ENCODE measurements at places on chromosomes 16 and 17.

GRCh38 chr16:28538733-28539596 is at the start of gene NUPR1:
Gene NUPR1 (minus strand): TSS chr16:28538974. CDS start chr16:28538907, 67 bp downstream.
- DNase-seq = no peak

GRCh38 chr17:54029986-54030385 is 207.3 kb downstream of the KIF2B start:
- DNase-seq = no peak

DNA sequence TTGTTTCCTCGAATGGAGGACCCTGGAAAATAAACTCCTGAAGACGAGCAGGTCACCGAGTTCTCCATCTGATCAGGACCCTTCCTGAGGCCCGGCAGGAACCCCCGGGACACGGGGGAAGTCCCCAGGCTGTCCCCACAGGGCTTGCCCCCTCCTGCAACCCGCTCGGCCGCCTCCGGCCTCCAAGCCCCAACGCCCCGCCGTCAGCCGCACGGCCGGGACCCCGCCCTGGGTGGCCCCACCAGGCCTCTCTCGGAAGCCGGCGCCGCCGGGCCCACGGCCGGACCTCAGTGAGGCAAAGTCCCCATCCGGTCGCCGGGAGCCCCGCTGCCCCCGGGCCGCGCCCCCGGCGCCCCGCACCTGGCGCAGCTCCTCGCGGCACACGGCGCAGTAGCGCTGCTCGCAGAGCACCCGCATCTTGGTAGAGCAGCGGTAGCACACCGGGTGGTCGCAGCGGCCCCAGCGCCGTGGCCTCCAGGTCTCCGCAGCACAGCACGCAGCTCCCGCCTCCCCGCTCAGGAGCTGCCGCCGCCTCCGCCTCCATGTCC is 383 bp downstream of the ZNF598 start:
- DNase-seq = peak; percentile 40

DNA sequence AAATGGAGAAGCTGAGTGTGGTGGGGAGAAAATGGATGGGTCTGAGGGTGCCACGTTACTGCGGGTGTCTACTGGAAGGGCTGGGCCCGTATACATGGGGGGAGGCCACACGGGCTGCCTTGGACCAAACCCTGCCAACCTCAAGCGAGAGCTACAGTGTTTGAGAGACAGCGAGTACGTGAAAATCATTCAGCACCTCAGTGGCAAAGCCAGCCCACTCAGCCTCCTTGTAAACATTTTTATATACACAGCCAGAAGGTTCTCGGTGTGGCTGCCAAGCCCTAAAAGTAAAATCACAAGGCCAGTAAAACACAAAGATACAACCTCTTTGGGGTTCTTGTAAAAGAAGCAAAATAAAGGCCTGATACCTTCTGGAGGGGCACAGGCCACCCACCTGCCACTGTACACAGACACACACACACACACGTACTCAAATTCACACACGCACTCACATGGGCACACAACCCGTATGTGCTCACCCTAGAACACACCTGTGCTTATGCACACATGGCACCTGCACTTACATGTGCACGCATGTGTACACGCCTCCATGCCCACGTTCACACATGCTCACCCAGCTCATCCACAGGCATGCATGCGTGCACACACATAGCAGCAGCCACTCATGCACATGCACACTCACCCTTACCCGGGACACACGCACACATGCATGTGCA is 102.8 kb downstream of the GSG1L start:
- DNase-seq = no peak

GRCh38 chr17:52106072-52106471 is 52.4 kb downstream of the CA10 start:
- DNase-seq = no peak

- no peak for DNase-seq
Observed at GRCh38 chr17:44688675-44689476, 700 bp downstream of the CCDC43 start.

DNA sequence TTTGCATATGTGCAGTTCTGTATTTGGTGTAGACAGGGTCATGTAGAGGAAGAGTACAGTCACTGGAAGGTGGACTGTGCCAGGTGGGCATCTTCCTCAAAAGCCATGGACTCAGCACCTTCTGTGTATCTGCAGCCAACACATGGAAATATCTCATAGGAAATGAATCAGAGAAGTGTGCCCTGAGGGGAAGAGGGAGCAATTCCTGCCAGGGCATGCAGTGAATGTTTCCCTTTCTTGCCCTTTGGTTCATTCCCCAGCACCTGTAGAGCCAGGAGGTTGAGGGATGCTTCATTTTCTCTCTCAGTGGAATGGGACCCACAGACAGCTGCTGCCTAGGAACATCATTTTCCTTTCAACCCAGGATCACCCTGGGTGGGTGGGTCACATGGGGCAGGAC is 146.1 kb upstream of the HSBP1 start:
- no peak for DNase-seq

- DNase-seq = no peak
Observed at GRCh38 chr17:72706396-72706981, 386.0 kb downstream of the SLC39A11 start.

- DNase-seq = no peak
Observed at GRCh38 chr16:69316595-69317034, 5.5 kb downstream of the VPS4A start.

- no peak for DNase-seq
Observed at GRCh38 chr17:81399481-81400153, 4.4 kb downstream of the BAHCC1 start.

GRCh38 chr16:73096510-73096909 is 48.6 kb upstream of the ZFHX3 start:
- DNase-seq = no peak

DNA sequence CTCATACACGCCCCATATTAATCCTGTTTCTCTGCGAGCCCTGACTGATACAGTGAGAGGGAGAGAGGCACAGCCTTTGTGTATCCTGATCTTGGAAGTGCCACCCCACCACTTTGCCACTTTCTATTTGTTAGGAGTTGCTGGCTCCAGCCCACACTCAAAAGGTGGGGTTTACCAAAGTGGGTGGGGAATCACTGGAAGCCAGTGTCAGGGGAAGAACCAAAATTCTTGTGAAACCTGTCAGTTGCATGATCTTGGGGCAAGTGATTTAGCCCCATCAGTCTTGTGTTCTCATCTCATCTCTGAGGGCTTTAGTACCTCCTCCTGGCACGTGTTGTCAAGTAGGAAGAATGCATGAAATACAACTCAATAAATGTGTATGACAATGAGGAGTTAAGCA is 119.5 kb downstream of the SOX9 start:
- DNase-seq = no peak

DNA sequence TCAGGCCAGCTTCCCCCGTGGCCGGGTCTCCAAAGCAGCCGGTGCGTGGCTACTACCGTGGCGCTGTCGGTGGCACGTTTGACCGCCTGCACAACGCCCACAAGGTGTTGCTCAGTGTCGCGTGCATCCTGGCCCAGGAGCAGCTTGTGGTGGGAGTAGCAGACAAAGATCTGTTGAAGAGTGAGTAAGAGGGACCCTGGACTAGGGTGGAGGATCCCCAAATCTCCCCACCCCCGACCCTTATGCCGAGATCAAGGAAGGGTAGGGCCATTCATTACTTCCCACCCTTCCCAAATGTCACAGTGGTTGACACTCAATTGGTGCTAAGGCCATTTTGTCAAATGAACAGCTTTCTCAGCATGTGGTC is 1.2 kb downstream of the COASY start:
- no peak for DNase-seq

GRCh38 chr17:3808701-3809100 is 7.7 kb upstream of the ITGAE start:
- DNase-seq = no peak

- no peak for DNase-seq
Observed at GRCh38 chr16:88284626-88285513, 97.9 kb upstream of the ZNF469 start.

- DNase-seq = no peak
Observed at GRCh38 chr17:44097110-44097958, 26.1 kb downstream of the HDAC5 start.

DNA sequence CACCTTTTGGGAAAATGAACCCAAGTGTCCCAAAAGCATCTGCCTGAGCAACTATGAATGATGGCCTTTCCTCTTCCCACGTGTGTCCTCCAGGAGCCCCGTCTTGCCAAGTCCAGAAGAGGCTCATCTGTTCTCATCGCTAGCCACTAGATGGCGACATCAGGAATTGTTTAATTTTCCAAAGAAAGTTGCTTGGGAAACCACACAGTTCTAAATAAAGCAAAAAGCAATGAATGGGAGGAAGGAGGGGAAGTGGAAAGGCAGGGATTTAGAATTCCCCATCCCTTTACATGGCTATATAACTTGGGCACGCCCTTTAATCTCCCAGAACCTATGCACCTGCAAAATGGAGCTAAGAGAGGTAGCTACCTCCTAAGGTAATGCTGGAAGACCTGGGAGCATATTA is 9.0 kb upstream of the CDH5 start:
- DNase-seq = no peak

DNA sequence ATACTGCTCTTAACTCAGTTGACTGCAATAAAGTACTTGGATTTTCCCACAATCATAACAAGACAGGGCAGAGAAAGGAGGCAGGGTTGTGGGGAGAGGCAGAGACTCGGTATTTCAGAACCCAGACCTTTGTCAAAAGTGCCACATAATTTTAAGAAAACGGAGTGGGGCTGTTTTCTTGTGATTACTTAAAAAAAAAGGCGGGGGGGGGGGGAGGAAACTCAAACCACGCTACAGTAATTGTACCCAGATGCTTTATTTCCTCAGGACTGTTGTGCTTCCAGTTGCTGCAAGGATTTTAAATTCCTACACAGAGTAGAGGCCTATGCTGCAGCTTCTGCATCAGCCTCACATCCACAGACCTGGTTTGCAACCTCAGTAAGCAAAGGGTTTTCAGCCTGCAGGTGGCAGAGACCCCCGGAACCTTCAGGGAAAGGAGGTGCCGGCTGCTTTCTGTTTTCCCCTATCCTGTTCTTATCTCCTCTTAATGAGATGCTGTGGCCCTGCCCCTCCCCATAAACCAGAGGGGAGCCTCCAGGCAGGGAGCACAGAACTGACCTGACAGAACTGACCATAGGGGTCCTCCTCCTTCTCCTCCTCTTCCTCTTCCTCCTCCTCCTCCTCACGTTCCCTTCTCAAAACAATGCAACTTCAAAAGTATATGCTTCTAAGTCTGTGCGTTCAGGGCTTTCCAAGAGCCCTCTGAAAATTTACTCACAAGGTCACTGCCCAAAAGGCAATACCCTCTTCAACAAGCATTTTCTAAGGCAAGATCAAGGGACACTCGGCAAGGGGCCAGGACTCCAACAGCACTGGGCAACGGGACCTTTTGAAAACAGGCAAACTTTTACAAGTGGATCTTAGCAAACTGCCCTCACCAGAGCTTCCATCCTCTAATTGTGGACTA is 7.5 kb downstream of the AXIN2 start:
- DNase-seq = no peak

DNA sequence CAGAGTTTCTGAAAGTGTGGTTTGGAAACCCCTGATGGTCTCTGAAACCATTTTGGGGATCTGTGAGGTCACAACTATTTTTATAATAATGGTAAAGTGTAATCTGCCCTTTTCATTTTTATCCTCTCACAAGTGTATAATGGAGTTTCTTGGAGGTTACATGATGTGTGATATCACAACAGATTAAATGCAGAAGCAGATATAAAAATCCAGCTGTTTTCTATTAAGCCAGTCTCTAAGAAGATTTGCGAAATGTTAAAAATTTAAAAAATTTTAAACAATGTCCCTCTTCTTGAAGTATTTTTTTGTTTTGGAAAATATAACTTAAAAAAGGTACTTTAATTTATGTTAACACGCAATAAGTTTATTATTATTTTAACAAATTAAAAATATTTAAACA is 48.7 kb downstream of the RPGRIP1L start:
- DNase-seq = no peak

- no peak for DNase-seq
Observed at GRCh38 chr16:57828272-57829161, 26.2 kb upstream of the KIFC3 start.

- no peak for DNase-seq
Observed at GRCh38 chr17:1591474-1592090, 29.0 kb upstream of the PITPNA start.

GRCh38 chr16:83733301-83733700 is 74.5 kb upstream of the HSBP1 start:
- no peak for DNase-seq

GRCh38 chr17:80894726-80895125 is 96.9 kb upstream of the CHMP6 start:
- no peak for DNase-seq

DNA sequence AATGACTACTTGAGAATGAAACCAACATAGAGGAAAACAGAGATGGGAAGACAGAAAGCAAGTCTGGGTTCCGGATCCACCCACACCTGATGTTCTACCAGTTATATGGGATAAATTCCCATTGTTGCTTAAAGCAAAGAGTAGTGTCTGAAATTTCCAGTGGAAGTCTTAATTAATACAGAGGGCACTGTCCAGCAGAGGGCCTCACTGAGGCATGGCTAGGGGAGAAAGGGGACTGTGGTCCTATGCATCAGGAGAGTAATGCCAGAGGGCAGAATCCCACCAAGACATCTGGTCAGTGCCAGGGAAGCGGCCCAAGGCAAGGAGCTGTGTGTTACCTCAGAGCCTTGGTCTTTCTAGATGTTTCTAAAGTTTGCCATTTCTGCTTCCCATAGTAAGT is 7.5 kb upstream of the UMOD start:
- no peak for DNase-seq

DNA sequence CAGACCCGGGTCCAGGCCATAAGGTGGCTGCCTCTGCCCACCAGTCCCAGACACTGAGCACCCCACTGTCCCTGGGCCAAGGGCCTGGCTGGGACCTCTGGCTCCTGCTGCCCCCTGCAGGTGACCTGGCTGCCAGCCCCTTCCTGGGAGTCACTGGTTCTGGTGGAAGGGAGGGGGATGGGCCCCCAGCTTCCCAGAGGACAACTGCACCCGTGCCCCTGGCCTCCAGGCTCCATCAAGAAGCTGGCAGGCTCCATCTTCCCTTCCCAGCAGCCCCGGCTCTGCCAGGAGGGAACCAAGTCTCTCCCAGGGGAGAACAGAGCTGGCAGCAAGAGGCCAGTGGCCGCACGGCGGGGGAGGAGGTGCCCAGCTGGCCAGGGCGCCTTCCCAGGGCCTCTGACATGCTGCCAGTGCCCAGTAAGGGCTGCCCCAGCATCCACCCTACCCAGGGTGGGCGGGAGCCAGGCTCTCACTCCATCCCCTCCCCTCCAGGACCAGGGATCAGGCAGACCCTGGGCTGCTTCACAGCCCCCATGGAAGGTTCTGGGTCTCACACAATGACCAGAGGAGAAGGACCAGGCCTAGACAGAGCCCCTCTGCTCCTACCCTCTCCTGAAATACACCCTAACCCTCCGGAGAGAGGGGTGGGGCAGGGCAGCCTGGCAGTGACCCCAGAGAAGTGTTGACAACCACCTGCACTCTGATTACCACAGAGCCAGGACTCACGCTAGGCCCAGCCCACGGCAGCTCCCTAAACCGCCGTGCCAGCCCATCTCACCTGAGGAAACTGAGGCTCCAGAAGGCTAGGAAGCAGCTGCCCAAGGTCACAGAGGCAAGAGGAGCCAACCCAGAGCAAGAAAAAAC is 3.6 kb downstream of the CLUH start:
- peak; percentile 21 for DNase-seq

Data from activated naive CD4-positive, alpha-beta T cell treated with anti-CD3 and anti-CD28 coated beads, Interleukin-2, amount 50 U/mL, for 16 hours (primary cell).